Activated CD4-positive, alpha-beta T cell treated with anti-CD3 and anti-CD28 coated beads, Interleukin-2, amount 50 U/mL, for 48 hours (primary cell): ENCODE measurements at places on chromosomes 1 and 21.

- DNase-seq = no peak
Observed at GRCh38 chr21:34690041-34690792, 21.4 kb downstream of the CLIC6 start.

GRCh38 chr1:26129778-26130177, 18.2 kb downstream of the PDIK1L start:
- no peak for DNase-seq

GRCh38 chr1:241215683-241216082, 141.3 kb downstream of the RGS7 start:
- DNase-seq = no peak

- DNase-seq = no peak
Observed at GRCh38 chr21:37244501-37245095, 22.5 kb downstream of the VPS26C start.

- peak; percentile 61 for DNase-seq
Observed at GRCh38 chr1:244047621-244048255, 3.3 kb upstream of the ZBTB18 start.

GRCh38 chr1:243233908-243234307, 21.2 kb downstream of the CEP170 start:
- DNase-seq = no peak

- no peak for DNase-seq
Observed at GRCh38 chr1:5901150-5901549, 91.1 kb downstream of the NPHP4 start.

DNA sequence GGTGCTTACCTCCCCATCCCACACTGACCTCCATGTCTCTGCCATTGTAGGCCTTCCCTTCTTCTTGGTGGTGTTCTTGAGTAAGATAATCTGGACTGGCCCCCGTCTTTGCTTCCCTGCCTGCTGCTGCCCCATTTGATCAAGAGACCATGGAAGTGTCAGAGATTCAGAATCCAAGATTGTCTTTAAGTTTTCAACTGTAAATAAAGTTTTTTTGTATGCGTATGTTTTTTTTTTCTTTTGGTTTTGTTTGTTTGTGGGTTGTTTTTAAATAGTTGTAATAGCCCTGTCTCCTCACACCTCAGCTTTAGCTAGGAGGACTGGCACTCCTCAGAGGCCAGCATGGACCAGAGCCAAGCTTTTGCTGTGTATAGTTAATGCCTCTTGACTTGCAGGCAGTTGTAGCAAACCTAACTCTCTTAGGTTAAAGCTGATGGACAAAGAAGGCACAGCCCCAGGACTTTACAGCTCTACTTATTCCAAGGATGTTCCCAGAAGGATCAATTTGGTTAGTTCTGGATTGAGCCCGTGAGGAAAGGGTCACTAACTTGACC, 5.6 kb upstream of the YBX1 start:
- no peak for DNase-seq

DNA sequence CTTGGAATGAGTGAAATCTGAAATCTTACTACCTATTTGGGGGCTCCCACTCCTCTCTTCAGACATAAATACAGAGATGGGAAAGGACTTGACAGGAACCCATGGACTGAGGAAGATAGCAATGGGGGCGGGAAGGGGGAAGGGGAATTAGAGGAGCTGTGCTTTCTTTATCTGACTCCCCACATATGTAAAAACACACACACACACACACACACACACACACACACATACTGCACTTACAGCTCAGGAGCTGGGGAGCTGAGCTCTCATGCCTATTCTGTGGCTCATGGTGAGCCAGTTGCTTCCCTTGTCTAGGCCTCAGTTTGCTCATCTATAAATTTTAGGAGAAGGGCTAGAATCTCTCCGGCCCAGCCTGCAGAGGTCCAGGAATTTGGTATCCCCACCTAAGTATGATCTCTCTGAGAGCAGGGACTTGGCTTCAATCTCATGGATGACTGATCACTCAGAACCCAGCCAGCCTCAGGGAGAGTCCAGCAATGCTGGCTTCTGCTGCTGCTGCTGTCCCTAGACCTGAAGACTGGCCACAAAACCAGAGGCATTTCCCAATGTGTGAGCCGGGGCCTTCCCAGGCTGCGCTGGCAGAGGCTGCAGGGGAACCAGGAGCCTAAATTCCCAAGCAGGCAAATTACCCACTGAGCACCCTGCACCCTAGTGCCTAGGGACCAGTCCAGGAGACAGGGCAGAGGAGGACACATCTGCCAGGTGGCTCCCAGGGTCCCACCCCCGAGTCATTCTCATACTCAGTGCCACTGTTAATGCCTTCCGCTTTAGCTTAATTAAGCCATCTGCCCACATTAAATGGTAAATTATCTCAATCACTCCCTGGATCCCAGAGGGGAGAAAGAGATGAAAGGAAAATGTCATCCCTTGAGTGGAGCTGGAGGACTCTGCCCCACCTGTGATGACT, 57.5 kb upstream of the RBM15 start:
- DNase-seq = no peak

- no peak for DNase-seq
Observed at GRCh38 chr21:46028573-46029091, 47.1 kb downstream of the COL6A1 start.

GRCh38 chr1:208074353-208074752, 163.4 kb upstream of the CD34 start:
- DNase-seq = no peak

GRCh38 chr1:111747282-111747734, 8.1 kb upstream of the INKA2 start:
- DNase-seq = peak; percentile 66

DNA sequence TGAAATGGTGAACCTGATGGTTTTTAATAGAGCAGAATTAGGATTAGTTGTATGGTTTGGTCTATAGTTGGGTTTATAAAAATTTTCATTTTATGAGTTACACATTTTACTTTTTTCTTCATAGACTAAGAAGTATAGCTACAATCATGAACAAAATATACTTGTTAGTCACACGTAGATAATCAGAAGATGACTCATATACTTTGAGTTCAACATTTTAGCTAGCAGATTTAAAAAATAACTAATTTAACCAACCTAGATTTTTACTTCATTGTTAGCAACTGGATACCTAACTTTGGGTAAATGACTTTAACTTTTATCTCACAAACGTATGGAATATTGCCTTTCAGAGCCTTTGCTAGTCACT, 27.9 kb downstream of the MORC3 start:
- no peak for DNase-seq

GRCh38 chr1:240093120-240093961, 1.7 kb downstream of the FMN2 start:
- DNase-seq = no peak
